ENCODE measurements at places on chromosomes 16 and 17.

DNA sequence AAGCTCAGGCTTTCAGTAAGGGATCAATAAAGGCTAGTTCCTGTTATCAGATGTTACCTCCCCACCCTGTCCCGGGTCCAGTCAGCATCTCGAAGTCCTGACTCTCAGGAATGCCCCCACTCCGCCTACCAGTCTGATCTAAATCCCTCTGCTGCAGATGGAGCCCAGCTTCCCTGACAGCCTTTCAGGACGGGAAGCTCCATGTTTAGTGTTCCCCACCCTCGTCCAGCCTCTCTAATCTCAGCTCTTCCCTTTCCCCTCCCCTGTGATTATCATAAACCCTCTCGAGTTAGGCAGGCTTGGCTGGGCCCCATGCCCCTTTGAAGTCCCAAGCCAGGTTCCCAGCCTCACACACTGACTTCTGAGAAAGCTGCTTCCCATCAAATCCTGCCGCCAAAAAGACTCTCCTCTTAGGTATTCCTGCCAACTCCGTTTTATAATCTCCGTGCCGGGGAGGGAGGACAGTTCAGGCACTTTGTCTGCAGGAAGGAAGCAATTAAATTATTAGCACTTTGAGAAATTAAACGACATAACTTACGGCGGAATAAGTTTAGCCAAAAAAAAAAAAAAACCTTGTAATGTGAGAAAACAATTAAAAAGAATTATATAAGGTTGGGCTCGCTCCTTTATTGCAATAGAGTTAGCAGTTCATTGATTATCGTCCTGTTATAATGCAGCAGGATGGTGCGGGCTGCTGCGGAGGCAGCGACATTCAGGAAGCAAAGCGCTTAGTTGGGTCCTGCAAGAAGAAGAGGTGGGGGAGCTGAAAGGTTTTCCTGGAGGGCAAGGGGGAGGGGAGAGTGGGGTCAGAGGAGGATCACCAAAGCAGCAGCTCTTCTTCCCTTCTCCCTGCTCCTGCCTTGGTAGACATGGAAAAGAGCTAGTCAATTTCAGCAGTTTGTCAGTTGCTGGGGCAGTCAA, 16.8 kb upstream of the ETV4 start:
- DNase-seq = no peak

DNA sequence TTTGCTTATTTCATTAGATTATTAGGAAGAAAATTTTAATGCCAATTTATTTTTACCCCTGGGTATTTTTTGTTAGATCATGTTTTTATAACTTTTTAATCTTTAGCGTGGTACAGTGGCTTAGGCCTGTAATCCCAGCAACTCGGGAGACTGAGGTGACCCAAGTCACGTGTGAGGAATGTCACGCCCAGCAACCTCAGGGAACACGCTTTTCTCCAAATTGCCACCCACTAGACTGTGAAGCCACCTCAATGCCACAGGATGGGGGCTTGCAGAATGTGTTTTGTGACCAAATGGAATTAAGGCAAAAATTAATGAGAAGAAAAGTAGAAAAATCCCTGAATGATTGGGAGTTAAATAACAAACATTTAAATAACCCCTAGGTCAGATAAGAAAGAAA, 141.8 kb downstream of the LAT start:
- no peak for DNase-seq

GRCh38 chr16:57604177-57604576, 24.3 kb upstream of the ADGRG1 start:
- DNase-seq = no peak

- DNase-seq = no peak
Measured at GRCh38 chr16:10850478-10850850, 26.5 kb upstream of the CIITA start.
